Stimulated activated CD8-positive, alpha-beta memory T cell treated with anti-CD3 and anti-CD28 coated beads, Interleukin-4, amount 100 ng/mL, for 4 hours (primary cell): ENCODE measurements at places on chromosomes 3 and 15.

GRCh38 chr3:59313365-59313764 is 263.5 kb upstream of the CFAP20DC start:
- DNase-seq = no peak

GRCh38 chr3:61415201-61415600 is 146.2 kb upstream of the PTPRG start:
- no peak for DNase-seq

GRCh38 chr3:71210257-71211007 is 373.1 kb downstream of the FOXP1 start:
- no peak for DNase-seq

DNA sequence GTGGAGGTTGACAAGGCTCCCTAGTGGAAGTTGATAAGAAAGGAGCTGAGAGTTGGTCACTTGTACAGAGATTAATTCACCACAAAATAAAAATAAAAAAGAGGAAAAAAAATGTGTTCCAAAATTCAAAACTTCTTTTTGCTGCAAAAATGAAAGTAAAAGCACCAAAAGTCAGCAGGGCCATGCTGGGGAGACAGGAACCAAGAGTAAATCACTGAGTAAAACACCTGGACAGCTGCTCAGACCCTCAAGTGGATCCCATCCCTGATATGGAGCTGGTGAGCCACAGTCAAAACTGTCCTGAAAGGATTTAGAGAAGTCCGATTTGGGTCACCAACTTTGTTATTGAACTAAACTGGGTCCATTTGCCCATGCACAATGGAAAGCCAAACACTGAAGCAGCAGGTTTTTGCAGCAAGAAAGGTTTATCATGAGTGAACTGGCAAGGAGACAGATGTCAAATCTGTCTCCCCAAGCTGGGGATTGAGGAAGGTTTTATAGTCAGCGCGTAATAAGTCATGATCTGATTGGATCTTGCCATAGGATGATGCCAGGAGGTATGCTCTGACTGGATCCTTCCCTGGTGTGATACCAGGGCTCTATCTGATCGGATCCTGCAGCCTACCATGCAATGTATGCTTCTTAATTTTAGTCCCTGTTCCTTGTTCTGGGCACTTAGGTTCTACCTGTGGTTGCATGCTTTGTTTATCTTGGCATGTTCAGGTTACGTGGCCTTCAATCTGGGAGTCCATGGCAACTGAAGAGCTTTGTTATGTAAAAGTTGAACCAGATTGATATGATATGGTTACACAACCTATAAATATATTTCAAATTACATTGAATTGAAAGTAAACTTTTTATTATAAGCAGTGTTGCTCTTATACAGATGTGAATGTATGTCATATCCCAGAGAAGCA is 313.2 kb downstream of the POLQ start:
- DNase-seq = no peak

- DNase-seq = no peak
Measured at GRCh38 chr3:3086239-3086638, 23.9 kb downstream of the IL5RA start.
